ENCODE measurements at places on chromosomes 3 and 15. TPM values are rescaled to one million over a fixed set of nuclear protein-coding genes. Genes with fewer than 3 reads are reported as not detected.
A peak's percentile ranks its signal among the peaks of the same experiment; 100 is the strongest.

- no peak for DNase-seq
Observed at GRCh38 chr3:134073583-134073945, 43.8 kb upstream of the SLCO2A1 start.

DNA sequence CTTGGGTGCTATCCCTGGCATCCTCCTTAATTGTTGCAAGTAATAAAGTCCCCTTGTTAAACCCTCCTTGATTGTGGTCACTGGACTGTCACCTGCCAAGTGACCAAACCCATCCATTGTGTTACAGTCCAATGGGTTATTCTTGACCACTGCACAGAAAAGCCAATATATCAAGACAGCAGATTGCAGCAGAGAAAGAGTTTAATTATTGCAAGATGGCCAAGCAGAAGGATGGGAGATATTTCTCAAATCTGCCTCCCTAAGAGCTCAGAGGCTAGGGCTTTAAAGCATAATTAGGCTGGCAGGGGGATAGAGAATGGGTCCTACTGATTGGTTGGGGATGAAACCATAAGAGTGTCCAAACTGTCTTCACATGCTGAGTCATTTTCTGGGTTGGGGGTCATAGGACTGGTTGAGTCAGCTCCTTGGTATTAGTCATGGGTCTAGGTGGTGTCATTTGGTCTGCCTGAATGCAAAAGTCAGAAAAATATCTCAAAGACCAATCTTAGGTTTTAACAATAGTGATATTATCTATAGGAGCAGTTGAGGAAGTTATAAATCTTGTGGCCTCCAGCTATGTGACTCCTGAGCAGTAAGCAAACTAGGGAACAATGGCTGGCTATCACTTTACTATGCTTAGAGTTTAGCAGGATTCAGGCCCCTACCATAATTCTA lies 19.1 kb upstream of the XYLB start:
- no peak for DNase-seq

DNA sequence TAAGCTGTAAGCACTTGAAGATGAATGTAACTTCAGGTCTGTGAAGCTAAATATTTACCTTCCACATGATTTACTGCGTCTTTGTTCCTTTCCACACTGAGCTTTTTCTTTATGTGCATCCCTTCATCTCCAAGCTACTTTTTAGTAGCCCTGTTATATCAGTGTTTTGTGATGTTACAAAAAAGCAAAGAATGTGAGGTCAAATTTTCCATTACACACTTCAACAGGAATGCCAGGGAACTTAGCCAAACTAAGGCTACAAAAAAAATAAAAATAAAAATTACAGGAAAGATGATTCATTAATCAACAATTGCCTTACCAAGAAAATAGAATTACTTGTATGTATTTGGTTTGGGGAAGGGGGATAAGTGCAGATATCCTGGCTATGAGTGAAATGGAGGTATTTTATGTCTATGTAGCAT lies 73.0 kb downstream of the FILIP1L start:
- DNase-seq, result no peak

DNA sequence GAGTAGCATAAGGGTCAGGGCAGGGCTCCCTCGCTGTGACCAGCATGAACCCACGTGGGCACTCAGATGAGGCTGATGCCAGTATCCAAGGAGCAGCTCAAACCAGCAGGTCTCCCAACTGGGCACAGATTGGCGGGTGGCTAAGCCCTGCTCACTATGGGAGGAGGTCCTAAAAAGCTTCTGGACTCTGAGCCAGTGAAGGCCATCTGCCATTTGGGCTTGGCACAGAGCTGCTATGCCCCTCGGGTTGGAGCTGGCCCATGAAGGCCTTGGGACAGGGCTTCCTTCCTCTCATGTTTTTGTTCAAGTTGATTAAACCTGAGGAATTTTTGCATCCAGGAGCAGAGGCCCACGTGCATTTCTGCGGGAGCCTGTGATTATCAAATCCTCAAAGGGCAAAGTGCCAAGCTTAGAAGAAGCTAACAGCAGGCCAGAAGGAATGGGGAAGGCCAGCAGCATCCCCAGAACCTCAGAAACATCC lies 4.3 kb upstream of the STRA6 start:
- no peak for DNase-seq

DNA sequence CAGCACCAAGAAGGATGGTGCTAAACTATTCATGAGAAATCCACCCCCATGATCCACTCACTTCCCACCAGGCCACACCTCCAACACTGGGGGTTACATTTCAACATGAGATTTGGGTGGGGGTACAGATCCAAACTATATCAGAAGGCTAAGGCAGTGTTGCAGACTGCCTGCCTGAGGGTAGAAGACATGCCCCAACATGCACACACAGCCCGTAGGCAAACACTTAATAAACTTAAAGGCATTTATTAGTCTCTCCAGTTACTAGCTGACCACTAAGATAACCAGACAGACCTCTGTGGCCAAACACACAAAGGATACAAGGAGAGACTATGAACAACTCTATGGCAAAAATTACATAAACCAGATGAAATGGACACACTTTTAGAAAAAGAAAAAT lies 10.2 kb downstream of the FAM162A start:
- DNase-seq, result no peak

GRCh38 chr3:5095886-5096285 lies 26.2 kb upstream of the ARL8B start:
- no peak for DNase-seq

GRCh38 chr3:139113993-139114375 lies 69.3 kb upstream of the PRR23C start:
- no peak for DNase-seq

Gene PATL2
- total RNA-seq, result 3.9 TPM

DNA sequence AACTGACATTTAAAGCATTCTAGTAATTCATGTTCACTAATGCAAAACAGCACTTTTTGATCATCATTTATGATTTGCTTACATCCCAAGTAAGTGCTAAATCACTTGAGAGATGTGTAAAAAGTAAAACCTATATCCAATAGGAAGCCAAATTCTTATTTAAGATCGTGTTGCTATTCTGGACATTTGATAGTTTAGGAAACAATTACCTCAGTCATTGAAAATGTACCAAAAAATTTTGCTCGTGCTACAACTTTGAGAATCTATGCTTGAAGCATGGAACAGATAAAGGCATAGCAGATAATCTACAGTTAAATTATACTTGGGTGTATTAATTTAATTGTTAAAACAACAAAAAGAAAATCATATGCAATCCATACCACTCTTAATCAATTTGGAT lies 571.6 kb upstream of the NR2F2 start:
- DNase-seq, result no peak

DNA sequence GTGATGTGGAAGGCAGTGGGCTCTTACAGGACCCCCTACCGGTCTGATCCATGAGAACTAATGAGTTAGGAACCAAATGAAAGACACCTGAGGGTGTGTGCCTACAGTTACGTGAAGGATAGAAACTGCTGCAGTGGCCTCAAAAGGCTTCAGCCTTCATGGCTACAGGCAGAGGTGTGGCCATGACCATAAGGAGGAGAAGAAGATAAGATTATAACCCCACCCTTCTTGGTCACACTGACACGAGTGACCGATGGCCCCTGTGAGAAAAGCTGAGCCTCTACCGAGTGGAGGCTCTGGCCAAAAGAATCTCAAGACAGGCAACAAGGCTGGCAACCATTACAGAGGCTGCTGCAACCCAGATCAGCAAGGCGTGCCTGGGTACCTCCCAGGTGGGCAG lies 6.3 kb downstream of the RFT1 start:
- DNase-seq, result no peak

Gene EPHB1
- 0.68 TPM for total RNA-seq

GRCh38 chr15:83164771-83165404 lies 42.7 kb downstream of the HDGFL3 start:
- DNase-seq, result no peak

Gene LRRC34
- total RNA-seq, result 1.0 TPM

Gene GOLGA6L7
- not detected for total RNA-seq

Gene SRP14
- 186 TPM for total RNA-seq

GRCh38 chr15:62550106-62550505 lies 385.0 kb upstream of the C2CD4B start:
- no peak for DNase-seq

- DNase-seq, result no peak
Observed at GRCh38 chr3:12999147-13000140, 73.8 kb downstream of the IQSEC1 start.

GRCh38 chr15:81097116-81097889 lies 36.8 kb upstream of the CFAP161 start:
- no peak for DNase-seq

DNA sequence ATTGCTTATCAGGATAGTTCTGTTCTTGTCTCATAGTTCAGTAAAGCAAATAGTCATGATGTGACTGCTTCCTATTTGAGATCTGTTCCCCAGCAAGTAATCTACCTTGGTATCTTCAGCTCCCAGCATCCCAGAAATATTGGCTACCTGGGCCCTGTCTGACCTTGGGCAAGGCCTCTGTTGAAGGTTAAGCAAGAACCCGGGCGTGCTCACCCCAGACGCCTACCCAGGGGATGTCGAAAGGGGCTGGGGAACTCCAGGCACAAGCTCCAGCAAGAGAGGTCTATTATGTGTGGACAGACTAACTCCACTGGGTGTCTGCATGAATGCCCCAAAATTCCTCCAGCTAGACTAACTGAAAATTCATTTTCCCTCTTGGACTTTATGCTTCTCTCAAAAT lies 37.3 kb upstream of the IGF1R start:
- no peak for DNase-seq

GRCh38 chr15:79339588-79340314 lies 28.8 kb downstream of the TMED3 start:
- no peak for DNase-seq

GRCh38 chr3:49671291-49672288 lies 2.6 kb upstream of the APEH start:
- peak; percentile 67 for DNase-seq

Gene WDR82
- total RNA-seq, result 107 TPM

GRCh38 chr3:197501496-197501878 lies 54.3 kb downstream of the BDH1 start:
- no peak for DNase-seq

DNA sequence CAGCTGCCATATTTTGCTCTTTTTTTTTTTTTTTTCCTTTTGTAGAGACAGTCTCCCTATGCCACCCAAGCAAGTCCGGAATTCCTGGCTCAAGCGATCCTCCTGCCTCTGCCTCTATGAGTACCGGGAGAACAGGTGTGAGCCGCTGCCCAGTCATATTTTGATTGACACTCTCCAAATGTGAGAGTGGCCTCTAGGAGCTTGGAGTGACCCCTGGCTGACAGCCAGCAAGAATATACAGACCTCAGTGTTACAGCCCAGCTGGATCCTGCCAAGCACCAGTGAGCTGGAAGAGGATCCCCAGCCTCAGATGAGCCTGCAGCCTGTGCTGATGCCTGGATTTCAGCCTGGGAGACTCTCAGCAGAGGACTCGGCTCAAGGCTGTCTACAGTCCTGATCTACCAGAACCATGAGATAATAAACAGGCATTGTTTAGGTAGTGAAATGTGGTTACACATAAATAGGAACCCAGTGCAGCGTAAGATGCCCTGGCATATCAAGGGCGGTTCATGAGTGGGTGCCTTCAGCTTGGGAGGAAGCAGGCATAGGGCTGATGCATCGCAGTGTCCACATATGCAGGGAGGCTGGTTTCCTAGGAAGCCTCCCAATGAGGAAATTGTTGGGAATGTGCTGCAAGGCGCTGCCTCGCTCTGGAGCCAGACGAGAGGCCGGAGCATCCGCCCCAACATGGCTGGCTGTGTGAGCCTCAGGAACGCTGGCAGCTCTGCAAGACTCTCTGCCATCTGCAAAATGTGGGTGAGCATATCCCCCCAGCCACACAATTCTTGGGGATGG lies 38.9 kb upstream of the ATP10A start:
- DNase-seq, result no peak

- peak; percentile 12 for DNase-seq
Observed at GRCh38 chr3:190586631-190587011, 72.7 kb downstream of the IL1RAP start.

Gene TERC
- total RNA-seq, result 15.2 TPM

DNA sequence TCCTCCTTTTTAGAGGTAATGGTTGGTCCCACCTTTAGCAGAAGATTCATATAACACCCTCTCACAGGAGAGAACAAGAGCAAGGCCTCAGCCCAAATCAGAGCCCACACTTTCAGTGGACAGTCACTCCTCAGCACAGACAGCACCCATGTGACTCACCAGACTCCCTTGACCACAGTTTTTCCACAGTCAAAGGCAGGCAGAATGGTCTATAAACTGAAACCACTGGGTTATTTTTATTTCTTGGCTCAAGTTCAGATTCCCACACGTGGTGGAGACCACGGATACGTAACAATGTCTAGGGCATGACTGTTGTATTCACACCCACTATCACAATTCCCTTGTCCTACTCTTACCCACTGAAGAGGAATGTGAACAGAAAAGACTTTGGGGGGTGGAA lies 237.8 kb upstream of the UBE2E1 start:
- DNase-seq, result no peak

GRCh38 chr3:154862265-154862664 lies 217.9 kb upstream of the MME start:
- no peak for DNase-seq

GRCh38 chr3:58041826-58042324 lies 33.7 kb downstream of the FLNB start:
- DNase-seq, result no peak

GRCh38 chr3:130857336-130858026 lies 36.4 kb upstream of the ATP2C1 start:
- DNase-seq, result no peak

DNA sequence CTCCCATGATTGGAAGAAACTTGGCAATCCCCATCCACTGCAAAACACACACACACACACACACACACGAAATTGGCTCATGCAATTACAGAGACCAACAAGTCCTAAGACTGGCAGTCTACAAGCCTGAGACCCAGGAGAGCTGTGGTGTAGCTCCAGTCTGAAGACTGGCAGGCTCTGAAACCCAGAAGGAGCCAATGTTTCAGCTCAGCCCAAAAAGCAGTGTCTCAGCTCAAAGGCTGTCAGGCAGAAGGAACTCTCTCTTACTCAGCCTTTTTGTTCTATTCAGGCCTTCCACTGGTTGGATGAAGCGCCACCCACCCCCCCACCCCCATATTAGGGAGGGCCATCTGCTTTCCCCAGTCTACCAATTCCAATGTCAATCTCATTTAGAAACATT lies 32.1 kb downstream of the MESD start:
- DNase-seq, result no peak

Gene GPR176
- 0.13 TPM for total RNA-seq

Gene SELENOT
- 164 TPM for total RNA-seq

GRCh38 chr15:99239545-99240198 lies 9.7 kb downstream of the TTC23 start:
- DNase-seq, result no peak

DNA sequence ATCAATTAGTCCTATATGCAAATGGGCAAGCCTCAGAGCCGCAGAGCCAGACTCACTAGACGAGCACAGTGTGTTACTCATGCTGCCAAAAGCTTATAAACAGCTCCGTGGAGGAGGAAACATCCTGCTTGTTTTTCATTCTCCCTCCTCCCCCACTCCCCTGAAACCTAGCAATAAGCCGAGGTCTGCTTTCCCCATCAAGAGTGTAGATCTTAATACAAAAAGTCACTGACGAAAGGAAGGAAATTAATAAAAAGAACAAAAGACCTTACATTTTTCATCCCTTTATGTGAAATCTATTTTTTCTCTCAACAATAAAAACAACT lies 88.5 kb downstream of the XXYLT1 start:
- no peak for DNase-seq

Data from activated T-cell treated with anti-CD3 and anti-CD28 coated beads, Interleukin-2, amount 50 U/mL, for 4 hours (primary cell).